ENCODE measurements at places on chromosomes 12 and 14. TPM values are rescaled to one million over a fixed set of nuclear protein-coding genes. Genes with fewer than 3 reads are reported as not detected.

Gene KRT3
- total RNA-seq = 0.03 TPM

Gene RGS6
- total RNA-seq = not detected

Gene HCAR1
- total RNA-seq = 0.03 TPM

Gene PITPNM2
- total RNA-seq = 21.5 TPM

Gene REM2
- total RNA-seq = 0.43 TPM

Gene TARBP2
- total RNA-seq = 50.6 TPM

Gene MYH6
- total RNA-seq = 0.13 TPM

Gene RPGRIP1
- 0.10 TPM for total RNA-seq

Gene RFX4
- total RNA-seq = not detected
